ENCODE measurements at places on chromosomes 2 and 18.

- no peak for DNase-seq
Observed at GRCh38 chr2:168469281-168469988, 13.4 kb downstream of the CERS6 start.

- DNase-seq, result peak; percentile 72
Observed at GRCh38 chr2:222939208-222939856, 78.5 kb downstream of the ACSL3 start.

DNA sequence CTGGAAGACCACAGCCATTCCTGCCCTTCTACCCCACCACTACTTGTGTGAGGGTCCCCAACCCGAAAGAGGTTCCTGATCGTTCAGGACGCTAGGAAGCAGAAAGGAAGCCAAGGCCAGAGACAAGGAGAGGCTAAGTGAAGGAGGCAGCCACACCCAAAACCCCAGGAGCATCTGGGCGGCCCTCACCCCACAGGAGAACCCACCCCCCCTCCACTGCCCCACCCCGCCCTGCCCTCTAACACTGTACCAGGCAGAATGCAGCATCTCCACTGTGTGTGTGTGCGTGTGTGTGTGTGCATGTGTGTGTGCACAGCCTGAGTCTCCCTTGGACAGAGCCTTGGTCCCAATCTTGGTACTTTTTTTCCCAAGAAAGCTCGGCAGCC is 207.5 kb upstream of the HAAO start:
- no peak for DNase-seq

- no peak for DNase-seq
Observed at GRCh38 chr18:40670668-40671375, 1284.2 kb upstream of the PIK3C3 start.

DNA sequence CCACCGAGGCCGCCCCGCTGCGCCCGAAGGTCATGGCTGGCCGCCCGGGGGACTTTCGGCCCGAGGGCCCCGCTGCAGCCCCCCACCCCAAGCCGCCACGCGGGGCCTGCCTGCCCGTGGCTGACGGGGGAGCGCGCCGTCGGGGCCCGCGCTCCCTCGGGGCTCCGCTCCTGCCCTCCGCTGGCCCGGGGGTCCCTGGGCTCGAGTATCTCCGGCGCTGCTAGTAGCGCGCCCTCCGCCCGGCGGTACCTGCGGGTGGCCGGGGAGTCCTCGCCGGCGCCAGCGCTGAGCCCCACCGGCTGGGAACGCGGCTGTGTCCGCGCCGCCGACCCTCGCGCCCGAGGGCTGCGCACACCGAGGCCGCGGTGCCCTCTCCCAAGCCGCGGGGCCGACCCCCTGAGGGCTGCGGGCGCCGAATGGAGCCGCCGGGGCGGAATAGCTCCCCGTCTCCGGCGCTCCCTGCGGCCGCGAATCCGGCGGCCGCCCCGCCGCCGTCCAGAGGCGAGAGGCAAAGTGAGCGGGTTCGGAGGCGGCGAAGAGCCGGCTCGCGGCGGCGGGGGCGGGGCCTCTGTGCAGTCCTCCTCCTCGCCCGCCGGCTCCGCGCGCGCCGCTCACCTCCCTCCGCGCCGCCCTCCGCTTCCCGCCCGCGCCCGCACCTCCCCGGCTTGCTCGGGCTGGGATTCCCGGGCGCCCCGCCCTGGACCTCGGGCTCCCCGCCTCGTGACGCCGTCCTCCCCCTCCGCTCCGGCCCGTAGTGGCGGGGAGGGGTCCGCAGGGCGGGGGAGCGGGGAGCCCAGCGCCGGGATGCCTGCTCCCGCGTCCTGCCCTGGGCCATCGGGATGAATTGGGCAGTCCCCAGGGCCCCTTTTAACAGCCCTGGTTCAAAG is at the start of gene KCNG3:
Gene KCNG3, minus strand, starts transcription at position 515 of the 887 bp plus-strand sequence. Its CDS starts 481 bp downstream, at position 34.
- no peak for DNase-seq

- no peak for DNase-seq
Observed at GRCh38 chr2:10909996-10910341, 1.8 kb upstream of the KCNF1 start.

- no peak for DNase-seq
Observed at GRCh38 chr2:201233812-201234662, 26.3 kb upstream of the CASP8 start.

Data from kidney glomerular epithelial cell (primary cell).